ENCODE measurements at places on chromosomes 16 and 17.

DNA sequence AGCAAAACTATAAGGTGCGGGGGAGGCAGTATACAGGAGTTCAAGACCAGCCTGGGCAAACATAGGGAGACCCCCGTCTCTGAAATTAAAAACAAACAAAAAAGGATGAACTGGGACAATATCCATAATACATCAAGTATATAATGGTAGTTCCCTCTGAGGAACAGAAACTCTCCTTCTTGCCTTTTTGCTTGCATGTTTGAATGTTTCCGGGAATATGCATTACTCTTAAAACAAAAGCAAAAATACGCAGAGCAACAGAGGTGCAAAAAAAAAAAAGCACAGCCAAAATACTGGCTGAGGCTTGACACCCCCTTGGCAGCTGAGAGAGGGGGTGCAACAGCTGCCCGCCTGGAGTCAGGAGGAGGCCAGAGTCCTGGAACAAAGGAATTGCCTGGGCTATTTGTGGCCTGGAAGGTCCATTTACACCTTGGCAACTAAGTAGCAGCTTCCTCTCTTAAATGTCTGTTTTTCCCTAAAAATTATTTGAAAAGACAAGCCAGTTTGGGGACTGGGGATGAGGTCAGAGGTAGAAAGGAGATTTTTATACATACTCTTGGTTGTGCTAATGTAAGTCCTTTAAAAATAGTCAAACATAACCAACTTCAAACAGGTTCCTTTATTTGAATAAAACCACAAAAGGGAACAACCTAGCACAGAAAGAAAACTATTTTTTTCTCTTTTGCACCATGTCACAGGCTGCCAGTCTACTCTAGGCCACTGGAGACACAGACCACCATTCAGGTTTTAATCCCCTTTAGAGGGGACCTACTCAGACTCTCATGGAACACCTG is 19.5 kb downstream of the USP7 start:
- H3K27ac ChIP-seq = no peak overlapping the region
- H3K4me1 ChIP-seq = peaks cover 85% of the 10 kb centered on the region
- no peaks in the 10 kb centered on the region for H3K36me3 ChIP-seq
- no peak overlapping the region for H3K4me3 ChIP-seq
- H3K27me3 ChIP-seq = no peaks in the 10 kb centered on the region

DNA sequence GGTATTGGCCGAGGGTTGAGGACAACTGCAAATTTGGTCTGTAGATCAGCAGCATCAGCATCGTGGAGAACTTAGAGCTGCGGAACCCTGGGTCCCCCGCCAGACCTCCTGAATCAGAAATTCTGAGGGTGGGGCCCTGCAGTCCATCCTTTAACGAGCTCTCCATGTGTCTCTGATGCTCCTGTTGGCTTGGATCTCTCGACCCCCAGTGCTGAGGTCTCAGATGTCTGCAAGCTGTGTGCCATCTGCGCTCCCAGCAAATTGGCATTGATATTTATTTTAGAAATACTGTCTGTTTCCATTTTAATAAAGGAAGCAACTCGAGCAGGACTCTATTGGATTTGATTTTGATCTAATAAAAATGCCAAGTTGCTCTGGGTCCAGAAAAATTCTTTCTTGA is 250.0 kb downstream of the KATNIP start:
- no peaks in the 10 kb centered on the region for H3K27me3 ChIP-seq
- no peak overlapping the region for H3K27ac ChIP-seq
- no peaks in the 10 kb centered on the region for H3K4me1 ChIP-seq
- no peak for DNase-seq

GRCh38 chr16:78890373-78890895 is 710.1 kb downstream of the MAF start:
- no peaks in the 10 kb centered on the region for H3K27me3 ChIP-seq
- no peak for DNase-seq
- no peaks in the 10 kb centered on the region for H3K36me3 ChIP-seq
- H3K4me1 ChIP-seq = no peaks in the 10 kb centered on the region
- H3K4me3 ChIP-seq = no peak overlapping the region

DNA sequence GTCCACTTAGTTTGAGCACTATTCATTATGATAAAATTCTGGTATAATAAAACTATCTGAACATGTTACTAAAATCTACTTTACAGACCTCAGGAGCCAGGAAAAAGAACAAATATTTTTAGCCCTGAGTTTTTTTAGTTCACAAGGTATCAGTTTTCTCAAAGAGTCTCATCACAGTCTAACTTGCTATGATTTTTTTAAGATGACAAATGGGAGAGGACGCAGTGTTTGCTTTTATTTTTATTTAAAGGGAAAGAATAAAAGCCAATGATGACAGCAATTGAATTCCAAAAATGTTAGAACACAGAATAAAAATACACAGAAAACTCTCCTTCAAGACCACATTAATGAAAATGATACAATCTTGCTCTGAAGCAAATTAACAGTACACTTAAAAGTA is 7.4 kb downstream of the MED13 start:
- peaks cover 64% of the 10 kb centered on the region for H3K4me1 ChIP-seq
- peaks cover 14% of the 10 kb centered on the region for H3K36me3 ChIP-seq
- no peak for DNase-seq

DNA sequence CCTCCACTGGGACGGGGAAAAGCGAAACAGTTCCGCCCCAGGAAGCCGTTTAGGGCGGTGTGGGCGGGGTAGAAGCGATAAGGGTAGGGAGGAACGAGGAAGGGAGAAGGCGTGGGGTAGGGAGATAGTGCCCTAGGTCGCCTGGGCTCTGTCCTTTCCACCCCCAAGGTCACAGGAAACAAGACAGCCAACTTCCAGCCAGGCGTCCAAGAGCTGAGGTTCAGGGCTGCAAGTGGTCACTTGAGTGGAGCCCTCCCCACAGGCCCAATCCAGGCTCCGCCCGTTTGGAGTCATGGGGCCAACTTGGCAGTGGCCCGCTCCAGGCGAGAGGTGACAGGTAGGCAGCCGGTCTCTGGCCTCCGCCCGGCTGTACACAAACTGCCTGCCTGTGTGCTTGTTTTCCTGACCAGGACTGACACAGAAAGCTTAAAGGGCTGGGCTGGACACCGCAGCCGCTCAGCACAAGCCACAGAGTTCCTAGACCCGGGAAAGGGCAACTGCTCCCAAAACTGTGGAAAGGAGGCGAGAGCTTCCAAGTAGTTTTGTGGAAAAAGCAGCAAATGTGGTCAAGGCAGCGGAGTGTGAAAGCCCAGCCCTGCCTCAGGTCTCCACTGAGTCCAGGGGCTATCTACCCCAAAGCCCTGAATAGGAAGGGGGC is at the start of gene RILP:
Gene RILP (minus strand): TSS at position 23 of the 658 bp plus-strand sequence. CDS start 62 bp downstream, outside the sequence.
- H3K36me3 ChIP-seq = no peaks in the 10 kb centered on the region
- DNase-seq = peak; percentile 97
- H3K4me1 ChIP-seq = peaks cover 38% of the 10 kb centered on the region
- H3K4me3 ChIP-seq = peak within 1 kb of the TSS; percentile 66
- H3K27me3 ChIP-seq = no peaks in the 10 kb centered on the region
- H3K27ac ChIP-seq = peak within 1 kb of the TSS; percentile 95

- H3K27me3 ChIP-seq = no peaks in the 10 kb centered on the region
- peaks cover 57% of the 10 kb centered on the region for H3K4me1 ChIP-seq
- H3K4me3 ChIP-seq = peak overlapping the region; percentile 52
- H3K36me3 ChIP-seq = no peaks in the 10 kb centered on the region
- H3K27ac ChIP-seq = peak overlapping the region; percentile 82
Observed at GRCh38 chr17:17041018-17041521, 1.2 kb upstream of the MPRIP start.

DNA sequence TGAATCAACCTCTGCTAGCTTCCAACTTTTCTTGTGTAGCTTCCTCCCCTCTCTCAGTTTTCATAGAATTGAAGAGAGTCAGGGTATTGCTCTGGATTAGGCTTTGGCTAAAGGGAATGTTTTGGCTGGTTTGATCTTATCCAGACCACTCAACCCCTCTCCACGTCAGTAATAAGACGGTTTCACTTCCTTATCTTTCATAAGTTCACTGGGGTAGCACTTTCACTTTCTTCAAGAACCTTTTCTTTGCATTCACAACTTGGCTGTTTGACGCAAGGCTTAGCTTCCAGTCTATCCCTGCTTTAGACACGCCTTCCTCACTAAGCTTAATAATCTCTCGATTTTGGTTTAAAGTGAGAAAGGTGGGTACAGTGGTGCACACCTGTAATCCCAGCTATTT is 29.7 kb upstream of the OR1A2 start:
- no peak overlapping the region for H3K27ac ChIP-seq
- H3K36me3 ChIP-seq = no peaks in the 10 kb centered on the region
- no peaks in the 10 kb centered on the region for H3K4me1 ChIP-seq
- H3K27me3 ChIP-seq = no peaks in the 10 kb centered on the region
- no peak overlapping the region for H3K4me3 ChIP-seq
- no peak for DNase-seq

DNA sequence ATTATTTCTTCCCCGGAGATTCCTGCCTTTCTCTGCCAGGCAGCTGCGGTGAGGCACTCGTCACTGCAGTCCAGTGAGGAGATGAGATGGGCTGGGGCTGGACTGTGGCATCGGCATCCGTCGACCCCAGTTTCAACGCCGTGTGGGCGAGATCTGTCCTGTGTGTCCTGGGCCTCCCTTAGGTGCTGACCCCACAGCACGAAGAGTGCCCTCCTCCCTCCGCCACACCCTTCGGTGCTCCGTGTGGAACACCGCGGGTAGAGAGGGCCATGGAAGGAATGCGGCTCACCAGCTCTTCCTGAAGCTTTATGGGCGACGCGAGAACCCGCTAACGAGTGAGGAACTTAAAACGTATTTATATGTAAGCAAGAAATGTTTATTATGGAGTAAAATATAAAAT is 17.6 kb downstream of the ACSF3 start:
- H3K36me3 ChIP-seq = no peaks in the 10 kb centered on the region
- no peak overlapping the region for H3K4me3 ChIP-seq
- DNase-seq = no peak
- no peak overlapping the region for H3K27ac ChIP-seq
- no peaks in the 10 kb centered on the region for H3K4me1 ChIP-seq

DNA sequence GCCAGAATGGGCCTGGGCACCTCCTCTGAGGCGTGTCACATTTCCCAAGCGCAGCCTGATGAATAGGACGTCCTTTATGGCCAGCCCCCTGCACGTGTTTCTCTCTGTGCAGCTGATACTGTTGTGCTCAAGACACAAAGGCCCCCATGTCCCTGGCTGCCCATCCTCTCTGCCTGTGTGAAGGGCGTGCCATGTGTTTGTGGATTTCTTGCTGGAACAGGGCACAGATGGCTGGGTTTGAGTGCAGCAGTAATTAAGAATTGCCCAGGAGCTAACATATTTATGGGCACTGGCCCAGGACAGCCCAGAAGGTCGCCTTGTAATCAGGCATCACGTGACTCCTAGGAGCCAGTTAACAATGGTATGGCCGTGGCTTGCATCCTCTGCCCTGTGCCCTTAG is 181.1 kb downstream of the CCDC182 start:
- H3K4me1 ChIP-seq = no peaks in the 10 kb centered on the region
- H3K27me3 ChIP-seq = no peaks in the 10 kb centered on the region
- no peak for DNase-seq
- no peak overlapping the region for H3K4me3 ChIP-seq

GRCh38 chr16:78376452-78376851 is 277.0 kb downstream of the WWOX start:
- no peak for DNase-seq
- H3K27me3 ChIP-seq = no peaks in the 10 kb centered on the region
- no peaks in the 10 kb centered on the region for H3K36me3 ChIP-seq

DNA sequence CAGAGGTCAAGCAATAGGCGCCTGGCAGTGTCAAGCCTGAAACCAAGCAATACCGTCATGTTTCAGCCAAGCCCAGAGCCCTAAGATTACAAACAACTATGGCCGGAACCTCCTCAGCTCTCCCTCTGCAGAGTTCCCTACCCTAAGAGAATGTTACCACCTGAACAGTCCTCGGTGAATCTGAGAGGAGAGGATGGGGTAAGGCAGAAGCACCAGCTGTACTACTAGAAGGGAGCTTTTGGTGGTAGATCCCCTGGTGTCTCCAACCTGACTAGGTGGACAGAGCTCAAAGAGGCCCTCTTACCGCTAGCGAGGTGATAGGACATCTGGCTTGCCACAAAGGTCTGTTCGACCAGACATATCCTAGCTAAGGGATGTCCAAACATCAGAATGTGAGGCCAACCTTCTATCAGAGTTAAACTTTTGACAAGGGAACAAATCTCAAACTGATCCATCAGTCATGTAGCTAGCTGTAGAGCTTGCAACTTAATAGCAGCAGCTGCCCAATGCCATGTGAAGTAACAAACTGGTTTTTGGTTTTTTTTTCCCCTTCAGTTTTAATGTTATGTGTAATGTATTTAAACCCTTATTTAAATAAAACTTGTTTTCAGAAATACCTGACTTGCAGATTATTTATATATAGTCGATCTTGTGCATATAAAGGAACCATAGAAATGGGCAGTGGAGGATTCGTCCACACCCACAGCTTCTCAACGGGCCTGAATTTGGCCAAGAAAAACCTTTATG is 2.5 kb downstream of the EIF1 start:
- peak overlapping the region; percentile 97 for H3K4me3 ChIP-seq
- peak overlapping the region; percentile 100 for H3K27ac ChIP-seq
- peaks cover 6% of the 10 kb centered on the region for H3K36me3 ChIP-seq
- no peaks in the 10 kb centered on the region for H3K27me3 ChIP-seq
- no peak for DNase-seq

DNA sequence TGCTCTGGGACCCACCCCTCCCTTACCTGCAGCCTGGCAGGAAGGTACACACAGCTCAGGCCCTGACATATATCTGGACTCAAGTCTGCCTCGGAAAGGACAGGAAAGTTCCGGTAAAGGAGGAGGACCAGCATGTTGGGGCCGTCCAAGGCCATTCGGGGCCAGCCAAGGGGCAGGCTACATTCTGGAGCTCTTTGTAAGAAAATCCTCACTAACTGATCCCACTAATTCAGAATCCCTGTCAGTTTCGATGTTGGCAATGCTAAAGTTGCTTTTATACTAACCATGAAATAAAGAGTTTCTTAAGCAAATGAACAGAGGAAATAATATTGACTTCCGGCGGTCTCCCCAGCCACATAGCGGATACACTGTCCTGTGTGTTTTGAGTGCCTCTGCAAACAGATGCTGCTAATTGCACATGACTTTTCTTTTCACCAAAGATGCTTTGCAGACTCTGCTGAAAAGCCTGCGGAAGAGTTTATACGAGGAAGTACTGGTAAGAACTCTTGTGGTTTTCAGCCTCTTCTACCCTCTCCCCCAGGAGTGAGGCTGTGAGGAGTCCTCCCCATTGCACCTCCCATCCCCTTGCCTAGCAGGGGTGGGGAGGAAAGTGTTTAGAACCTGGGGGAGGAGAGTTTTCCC is 54.8 kb downstream of the PLXDC1 start:
- H3K4me3 ChIP-seq = no peak overlapping the region
- peak overlapping the region; percentile 45 for H3K27ac ChIP-seq
- H3K36me3 ChIP-seq = no peaks in the 10 kb centered on the region
- peaks cover 32% of the 10 kb centered on the region for H3K4me1 ChIP-seq
- DNase-seq = no peak

All from vagina (tissue), 2 donors.